Stimulated activated CD8-positive, alpha-beta memory T cell treated with anti-CD3 and anti-CD28 coated beads, Interleukin-7, amount 100 ng/mL, for 1 hour (primary cell): ENCODE measurements at places on chromosomes 5 and 9.
A peak's percentile ranks its signal among the peaks of the same experiment; 100 is the strongest.

- no peak for DNase-seq
These were observed 15.8 kb upstream of the HMHB1 start for GRCh38 chr5:143796125-143796524.

DNA sequence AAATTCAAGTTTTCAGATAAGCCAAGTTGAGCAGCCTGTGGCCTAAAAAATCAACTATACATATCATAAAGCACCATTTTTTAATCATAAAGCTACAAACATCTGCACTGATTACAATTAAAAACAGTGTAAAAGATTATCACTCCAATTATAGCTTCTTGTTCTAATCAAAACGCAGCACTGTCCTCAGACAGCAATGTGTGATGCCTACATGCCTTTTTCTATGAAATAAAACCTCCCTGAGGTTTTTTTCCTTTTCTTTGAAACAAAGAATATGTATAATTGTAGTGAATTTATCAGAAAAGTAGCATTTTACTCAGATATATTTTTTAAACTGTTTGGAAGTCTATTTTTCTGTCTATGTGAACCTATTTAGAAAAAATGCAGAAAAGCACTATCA is 366.1 kb upstream of the CCNH start:
- no peak for DNase-seq

GRCh38 chr9:22036866-22037626 is 27.9 kb upstream of the CDKN2B start:
- DNase-seq = no peak

DNA sequence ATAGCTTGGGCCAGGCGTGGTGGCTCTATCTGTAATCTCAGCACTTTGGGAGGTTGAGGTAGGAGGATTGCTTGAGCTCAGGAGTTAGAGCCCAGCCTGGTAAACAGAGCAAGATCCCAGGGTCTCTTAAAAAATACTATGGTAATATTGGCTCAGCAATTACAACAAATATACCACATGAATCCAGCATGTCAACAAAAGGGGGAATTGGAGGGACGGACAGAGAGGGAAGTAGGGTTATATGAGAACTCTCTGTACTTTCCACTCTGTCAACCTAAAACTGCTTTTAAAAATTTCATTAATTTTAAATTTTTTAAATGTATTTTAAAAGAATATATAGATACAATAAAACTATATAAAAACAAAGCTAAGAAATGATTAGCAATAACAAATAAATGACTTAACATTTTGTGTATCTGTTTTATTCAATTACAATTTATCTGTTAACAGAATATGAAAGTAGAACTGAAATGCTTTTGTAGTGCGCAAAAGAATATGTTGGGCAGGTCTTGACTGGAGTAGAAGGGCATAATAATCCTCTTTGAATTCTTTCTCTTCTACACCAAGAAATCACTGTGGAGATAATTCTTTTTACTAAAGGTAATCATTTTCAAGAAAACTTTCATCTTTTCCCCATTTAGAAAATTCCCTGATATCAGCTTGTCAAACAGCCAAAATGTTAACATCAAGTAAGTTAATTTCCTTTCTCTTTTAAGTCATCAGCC is 12.9 kb upstream of the CDC42SE2 start:
- no peak for DNase-seq

DNA sequence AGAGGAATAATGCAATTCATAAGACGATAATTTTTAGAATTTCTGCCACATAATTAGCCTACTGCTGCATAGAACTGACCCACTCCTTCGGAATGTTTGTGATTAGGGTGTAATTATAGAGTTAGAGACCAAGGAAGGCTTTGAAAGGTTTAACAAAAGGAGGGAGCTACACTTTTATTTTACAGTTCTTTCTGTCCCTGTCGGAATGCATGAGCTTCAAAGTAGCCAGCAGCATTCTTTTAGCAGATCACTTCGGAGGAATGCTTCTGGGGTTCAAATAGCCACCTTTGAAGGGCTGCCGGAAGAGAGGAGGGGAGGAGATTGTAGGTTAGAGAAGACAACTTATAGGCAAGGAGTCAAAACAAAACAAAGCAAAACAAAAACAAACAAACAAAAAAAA is 168.1 kb downstream of the GRIA1 start:
- no peak for DNase-seq

DNA sequence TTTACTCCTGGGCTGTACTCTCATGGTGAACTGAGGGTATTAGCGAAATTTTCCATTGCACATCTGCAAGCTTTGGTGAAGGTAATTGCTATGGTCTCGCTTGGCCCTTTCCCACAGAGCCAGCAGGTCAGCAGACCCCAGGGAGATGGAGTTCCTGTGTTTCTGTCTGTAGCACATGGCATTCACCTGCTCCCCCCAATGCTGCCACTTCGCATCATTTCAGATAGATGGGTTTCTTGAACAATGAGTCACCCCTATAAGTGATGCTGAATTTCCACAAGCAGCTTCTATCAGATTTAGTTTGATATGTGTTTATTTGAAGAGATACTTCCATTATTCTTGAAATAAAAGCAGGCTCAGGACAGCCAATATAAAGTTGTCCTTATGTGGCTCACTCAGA is 117.8 kb downstream of the ERCC6L2 start:
- DNase-seq = no peak

GRCh38 chr5:132268769-132269551 is 11.5 kb downstream of the PDLIM4 start:
- no peak for DNase-seq

GRCh38 chr5:66171349-66172344 is 27.5 kb downstream of the SREK1 start:
- peak; percentile 3 for DNase-seq

- DNase-seq = no peak
These were observed 32.0 kb downstream of the PTBP3 start for GRCh38 chr9:112301420-112301819.

DNA sequence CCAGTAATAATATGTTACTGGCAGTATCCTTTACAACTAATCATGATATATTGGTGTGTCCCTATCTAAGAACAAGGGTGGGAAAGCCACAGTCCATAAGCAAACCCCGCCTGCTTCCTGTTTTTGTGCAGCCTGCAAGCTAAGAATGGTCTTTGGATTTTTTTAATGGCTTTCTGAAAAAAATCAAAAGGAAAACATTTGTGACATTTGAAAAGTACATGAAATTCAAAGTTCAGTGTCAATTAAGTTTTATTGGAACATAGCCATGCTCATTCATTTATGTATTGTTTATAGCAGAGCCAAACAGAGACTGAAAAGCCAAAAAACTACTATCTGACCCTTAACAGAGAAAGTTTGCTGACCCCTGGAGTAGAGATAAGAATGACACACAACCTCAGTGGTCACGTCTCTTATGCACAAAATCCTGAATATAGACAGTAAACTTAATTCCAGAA is 12.8 kb upstream of the TMEM245 start:
- no peak for DNase-seq

- DNase-seq = no peak
These were observed 84.9 kb downstream of the ZNF608 start for GRCh38 chr5:124661317-124662141.

DNA sequence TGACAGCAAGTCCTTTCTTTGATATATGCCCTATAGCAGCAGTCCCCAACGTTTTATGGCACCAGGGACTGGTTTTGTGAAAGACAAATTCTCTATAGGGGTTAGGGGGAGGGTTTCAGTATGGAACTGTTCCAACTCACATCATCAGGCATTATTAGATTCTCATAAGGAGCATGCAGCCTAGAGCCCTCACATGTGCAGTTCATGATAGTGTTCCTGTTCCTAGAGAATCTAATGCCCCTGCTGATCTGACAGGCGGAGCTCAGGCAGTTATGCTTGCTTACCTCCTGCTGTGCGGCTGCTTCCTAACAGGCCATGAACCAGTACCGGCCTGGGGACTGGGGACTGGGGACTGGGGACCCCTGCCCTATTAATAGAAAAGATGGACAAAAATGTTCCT is 2.7 kb upstream of the RAPGEF6 start:
- DNase-seq = no peak

DNA sequence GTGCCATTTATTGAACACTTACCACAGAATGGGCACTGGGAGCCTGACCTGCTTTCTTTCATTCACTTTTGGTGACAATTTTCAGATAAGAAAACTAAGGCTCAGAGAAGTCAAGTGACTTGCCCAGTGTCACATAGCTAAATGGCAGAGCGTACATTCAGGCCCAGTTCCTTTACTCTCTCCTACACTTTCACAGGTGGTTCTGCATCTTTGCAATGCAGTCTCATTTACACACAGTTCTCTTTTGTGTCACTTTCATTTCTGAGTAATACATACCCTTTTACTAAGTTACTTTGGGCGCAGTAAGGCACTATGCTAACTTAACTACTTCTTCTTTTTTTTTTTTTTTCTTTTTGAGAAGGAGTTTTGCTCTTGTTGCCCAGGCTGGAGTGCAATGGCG is 8.3 kb downstream of the NFIL3 start:
- no peak for DNase-seq

DNA sequence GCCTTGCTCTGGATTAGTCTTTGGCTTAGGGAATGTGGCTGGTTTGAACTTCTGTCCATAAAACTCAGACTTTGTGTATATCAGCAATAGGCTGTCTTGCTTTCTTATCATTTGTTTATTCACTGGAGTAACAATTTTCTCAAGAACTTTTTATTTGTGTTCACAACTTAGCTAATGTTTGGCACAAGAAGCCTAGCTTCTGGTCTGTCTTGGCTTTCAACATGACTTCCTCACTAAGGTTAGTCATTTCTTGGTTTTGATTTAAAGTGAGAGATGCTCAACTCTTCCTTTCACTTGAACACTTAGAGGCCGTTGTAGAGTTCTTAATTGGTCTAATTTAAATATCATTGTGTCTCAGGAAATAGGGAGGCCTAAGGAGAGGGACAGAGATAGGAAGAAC is 4.9 kb downstream of the FBXO38 start:
- DNase-seq = no peak

GRCh38 chr5:83721953-83722901 is 1.6 kb upstream of the HAPLN1 start:
- DNase-seq = no peak

DNA sequence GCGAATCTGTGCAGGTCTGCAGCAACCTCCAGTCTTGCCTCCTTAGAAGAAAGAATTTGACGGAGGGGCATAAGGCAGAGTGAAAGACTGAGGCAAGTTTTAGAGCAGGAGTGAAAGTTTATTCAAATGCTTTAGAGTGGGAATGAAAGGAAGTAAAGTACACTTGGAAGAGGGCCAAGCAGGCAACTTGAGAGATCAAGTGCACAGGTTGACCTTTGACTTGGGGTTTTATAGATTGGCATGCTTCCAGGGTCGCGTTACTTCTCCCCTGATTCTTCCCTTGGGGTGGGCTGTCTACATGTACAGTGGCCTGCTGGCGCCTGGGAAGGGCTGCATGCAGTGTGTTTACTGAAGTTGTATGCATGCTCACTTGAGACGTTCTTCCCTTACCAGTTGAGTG is 127.2 kb upstream of the FER start:
- DNase-seq = no peak

GRCh38 chr5:17388717-17389116 is 109.3 kb upstream of the TAF11L2 start:
- no peak for DNase-seq

DNA sequence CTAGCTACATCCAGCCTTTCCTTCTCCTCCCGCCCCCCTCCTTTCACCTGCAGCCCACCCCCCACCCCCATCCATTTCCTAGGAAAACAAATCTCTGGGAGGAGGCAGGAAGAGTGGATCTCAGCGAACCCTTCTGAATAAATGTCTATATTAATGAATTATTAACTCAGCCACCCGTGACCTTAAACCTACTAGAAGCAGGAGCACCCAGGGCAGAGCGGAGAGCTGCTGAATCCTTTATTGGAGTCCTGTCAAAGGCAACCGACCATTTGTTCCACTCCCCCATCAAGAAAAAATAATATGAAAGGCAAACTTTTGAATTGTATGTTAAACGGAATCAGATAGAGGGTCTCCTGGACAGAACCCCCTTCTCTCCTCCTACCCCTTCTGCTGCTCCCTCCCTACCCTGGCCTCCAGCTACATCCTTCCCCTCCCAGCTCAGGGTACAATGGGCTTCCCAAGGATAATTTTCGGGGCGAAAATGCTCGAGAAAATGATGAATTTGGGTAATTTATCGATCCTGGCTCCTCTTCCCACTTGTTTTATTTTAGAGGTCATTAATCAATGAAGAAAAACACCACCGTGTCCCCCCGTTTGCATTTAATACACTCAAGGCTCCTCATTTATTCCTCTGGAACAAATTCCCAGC is 3.3 kb upstream of the PRDM6 start:
- DNase-seq = no peak

DNA sequence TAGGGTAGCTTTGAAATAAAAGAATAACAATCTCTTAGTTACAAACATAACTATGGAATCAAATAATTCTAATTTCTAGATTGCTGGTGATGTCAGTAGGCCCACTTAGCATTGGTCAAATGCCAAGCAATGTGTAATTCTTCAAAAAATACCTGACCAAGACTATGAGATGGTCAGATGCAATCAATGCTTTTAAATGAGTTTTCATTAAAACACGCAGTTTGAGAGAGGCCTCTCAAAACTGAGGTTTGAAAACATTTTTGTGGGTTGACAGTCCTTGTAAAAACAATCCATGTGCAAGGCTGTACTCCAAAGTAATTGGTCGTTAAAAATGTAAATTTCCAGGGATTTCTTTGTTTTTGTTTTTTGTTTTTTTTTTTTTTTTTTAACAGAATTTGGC is 1.2 kb upstream of the RLN2 start:
- no peak for DNase-seq

DNA sequence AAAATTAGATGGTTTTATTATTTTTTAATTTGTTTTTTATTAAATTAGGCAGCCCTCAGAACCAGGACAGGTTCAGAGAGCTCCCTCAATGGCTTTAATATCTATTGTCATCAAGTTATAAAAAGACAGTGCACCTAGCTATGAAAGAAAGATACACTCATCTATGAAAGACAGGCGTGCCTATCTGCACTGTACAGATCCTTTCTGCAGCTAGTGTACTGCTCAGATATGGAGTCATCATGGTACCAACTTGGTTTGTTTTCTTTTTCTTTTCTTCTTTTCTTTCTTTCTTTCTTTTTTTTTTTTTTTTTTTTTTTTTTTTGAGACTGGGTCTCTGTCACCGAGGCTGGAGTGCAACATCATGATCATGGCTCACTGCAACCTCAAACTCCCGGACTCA is 54.8 kb upstream of the GPBP1 start:
- no peak for DNase-seq

DNA sequence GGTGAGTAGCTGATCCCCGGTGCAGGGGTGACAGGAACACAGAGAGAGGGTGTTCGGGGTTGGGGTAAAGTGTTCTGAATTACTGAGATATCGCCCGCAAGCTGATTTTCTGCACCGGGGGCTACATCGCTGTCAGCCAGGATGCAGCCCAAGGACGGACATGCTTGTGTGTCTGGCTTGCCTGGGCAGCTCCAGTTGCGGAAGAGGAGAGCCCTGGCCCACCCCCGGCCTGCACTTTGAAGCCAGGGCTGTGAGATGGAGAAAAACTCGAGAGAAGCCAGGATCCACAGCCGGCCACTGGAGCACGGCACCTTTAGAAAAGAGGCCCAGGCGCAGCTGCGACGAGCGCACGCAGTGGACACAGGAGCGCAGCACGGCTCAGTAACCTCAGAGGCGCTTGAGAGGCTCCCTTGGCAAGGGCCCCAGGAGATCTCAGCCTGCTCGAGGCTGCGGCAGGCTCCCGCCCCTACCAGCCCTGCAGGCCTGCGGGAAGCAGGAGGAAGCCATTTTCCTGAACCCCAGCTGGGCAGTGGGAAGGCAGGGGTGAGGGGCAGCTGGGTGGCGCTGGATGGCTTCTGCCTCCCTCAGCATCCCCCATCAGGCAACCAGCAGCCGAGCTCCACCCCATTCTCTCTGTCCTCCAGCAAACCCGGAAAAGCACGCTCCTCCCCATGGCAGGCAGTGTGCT is 59.2 kb downstream of the C9orf50 start:
- DNase-seq = no peak

GRCh38 chr9:127898433-127899127 is 823 bp downstream of the ST6GALNAC6 start:
- no peak for DNase-seq
